ENCODE measurements at places on chromosomes 5 and 9.

DNA sequence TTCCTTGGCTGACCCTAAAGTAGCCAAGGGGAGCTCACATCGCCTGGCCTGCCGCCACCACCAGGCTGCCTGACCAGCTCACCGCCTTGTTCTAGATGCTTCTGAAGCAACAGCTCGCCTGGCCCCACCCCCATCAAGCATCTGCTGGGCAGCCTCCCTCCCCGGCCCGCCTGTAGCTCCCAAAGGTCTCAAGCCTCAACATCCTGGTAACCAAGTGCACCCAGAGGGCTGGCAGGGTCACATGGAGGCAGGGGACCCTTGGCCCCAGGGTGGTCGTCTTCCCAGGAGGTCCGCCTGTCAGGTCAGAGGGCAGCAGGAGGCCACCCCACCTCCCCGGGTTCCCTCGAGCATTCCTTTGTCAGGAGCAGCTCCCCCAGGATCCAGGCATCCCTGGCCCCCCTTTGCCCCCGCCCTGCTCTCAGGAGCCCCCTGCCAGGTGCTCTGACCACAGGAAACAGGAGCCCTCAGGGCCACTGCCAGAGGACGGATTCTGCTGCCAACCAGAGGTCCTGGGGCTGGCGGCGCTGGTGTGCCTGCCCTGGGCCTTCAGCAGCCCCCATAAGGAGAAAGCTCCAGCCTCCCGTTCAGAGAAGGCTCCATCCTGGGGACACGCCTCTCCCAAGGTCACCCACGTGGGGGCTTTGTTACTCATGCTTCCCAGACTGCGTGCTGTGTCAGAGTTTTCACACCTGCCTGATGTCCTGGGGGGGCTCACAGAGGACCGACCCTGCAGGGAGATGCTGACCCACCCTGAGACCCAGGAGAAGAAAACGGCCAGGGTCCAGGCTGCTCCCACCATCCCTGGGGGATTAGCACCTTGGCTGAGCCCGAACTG is 3.5 kb upstream of the LRRC14B start:
- no peak for DNase-seq

DNA sequence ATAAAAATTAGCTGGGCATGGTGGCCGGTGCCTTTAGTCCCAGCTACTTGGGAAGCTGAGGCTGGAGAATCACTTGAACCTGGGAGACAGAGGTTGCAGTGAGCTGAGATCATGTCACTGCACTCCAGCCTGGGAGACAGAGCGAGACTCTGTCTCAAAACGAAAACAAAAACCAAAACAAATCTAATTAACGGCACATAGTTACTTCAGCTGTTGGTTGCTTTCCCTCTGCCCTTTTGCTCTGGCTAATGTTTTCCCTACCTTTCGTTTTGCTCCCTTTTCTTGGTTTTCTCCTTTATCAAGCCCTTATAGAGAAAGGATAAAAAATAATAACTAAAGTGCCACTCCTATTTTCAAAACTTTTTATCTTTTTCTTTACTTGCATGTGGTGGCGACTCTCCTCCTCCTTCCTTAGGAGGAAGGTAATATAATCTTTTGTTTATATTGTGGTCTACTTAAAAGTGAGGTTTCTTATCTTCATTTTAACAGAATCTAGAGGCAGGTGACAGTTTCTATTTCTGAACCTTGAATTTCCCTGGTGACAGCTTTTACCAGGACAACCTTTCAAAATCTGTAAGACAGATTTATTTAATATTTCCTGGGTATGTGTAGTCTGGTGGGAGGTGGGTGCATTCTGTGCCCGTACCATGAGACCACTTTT is 125.4 kb downstream of the ARHGEF28 start:
- no peak for DNase-seq

DNA sequence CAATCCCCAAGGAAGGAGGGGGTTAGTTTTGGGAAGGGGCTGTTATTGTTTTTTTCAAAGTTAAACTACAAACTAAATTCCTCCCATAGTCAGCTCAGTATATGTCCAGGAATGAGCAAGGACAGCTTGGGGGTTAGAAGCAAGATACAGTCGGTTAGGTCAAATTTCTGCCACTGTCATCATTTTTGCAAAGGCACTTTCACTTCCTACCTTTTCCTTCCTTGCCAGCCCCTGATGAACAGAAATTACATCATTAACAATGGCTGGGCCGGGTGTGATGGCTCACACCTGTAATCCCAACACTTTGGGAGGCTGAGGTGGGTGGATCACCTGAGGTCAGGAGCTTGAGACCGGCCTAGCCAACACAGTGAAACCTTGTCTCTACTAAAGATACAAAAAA is 51.5 kb upstream of the HRH2 start:
- no peak for DNase-seq

- no peak for DNase-seq
Measured at GRCh38 chr9:28853477-28853876, 1280.2 kb upstream of the C9orf72 start.

DNA sequence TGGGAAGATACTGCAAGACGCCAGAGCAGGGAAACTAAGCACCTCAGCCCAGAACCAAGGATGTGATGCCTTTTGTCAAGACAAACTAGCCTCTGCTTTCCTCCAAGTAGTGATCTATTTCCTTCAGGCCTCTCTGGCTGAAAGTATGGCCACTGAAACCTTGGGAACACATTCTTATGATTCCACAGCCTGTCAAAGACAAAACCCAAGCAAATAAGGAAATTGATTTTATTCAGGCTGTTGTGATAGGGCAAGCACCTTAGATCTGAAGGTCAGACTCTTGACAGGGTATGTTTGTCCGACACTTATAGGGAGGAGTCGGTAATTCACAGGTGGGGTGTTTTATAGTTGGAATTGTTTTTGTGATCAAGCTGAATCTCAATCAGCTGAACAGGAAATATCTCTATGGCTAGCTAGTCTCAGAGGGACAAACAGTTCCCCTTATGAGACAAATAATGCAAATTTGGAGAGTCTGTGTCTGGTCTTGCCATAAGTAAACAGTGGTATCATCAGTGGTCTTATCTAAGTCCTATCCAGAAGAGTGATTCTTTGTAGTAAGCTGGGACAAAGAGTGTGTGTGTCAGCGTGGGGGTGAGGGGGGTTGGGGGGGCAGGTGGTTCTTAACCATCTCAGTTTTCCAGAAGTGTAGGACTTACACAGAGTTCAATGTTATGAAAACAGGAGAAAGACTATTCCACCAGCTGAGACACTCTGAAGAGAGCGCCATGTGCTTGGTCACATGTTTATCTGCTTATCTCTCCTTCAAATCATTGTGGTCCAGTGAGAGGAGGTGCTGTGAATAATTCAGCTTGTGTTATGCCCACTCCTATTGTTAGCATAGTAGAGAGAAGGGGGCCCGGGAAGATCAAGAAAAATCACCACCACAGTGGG is 6.7 kb upstream of the ZCCHC10 start:
- DNase-seq = no peak

DNA sequence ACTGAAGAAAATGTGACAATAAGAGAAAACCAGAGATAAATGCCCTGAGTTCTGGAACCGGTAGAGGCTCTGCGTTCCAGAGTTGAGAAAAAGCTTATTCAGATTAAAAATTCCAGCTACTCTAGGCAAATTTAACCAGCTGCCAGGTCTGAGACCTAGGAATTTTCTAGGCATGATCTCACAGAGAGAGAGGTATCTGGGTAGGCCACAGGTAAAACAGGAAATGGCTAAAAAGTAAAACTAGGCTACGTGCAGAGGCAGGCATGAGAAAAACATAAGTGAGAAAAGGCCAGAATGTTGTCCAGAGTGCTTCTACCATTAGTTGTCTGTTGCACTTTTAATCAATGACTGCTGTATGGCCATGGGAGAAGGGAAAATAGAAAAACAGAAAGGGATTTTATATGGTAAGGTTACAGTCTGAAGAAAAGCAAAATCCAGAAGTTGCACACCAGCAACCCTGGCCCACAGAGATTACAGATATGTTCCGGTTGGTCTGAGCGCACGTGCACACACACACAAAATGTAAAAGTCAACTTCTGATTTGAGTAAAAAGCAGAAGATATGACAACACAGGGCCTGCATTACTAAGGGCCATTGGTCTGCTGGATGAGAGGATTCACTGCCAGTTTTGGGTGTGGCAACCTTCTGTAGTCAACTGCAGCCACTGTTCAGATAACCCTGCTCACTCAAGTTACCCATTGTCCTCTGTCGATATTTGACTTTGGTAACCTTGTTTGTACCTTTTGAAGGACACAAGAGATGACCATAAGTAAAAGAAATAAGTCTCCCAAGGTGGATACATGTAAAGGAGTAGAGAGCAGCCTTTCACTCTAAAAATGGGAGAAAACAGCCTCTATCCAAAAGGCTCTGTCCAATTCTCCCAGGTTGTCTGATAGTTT is 266.0 kb downstream of the DTWD2 start:
- DNase-seq = no peak

GRCh38 chr5:53199882-53200281 is 90.3 kb upstream of the MOCS2 start:
- DNase-seq = no peak

GRCh38 chr9:84310883-84311282 is 29.7 kb downstream of the SLC28A3 start:
- no peak for DNase-seq

GRCh38 chr9:113952676-113953075 is 76.6 kb downstream of the ZNF618 start:
- no peak for DNase-seq

GRCh38 chr9:7209016-7209715 is 451.4 kb downstream of the KDM4C start:
- no peak for DNase-seq

DNA sequence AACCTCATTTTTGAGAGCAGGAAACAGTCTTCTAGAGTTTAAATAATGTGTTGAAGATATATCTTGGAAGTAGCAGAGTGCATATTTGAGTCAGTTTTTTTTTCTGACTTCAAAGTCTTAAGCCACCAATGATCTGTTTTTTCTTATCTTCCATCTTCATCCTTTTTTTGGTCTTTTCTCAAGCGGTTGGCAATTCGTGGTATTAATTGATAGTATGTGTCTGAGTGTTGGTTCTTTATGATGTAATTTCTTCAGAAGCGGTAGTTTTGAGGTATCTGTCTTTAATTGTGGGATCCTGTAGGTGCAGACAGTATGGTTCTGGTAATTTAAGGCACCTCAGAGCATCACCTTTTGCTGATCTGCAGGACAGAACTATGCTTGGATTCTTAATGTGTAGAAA is 3.9 kb downstream of the CSNK1G3 start:
- DNase-seq = no peak

DNA sequence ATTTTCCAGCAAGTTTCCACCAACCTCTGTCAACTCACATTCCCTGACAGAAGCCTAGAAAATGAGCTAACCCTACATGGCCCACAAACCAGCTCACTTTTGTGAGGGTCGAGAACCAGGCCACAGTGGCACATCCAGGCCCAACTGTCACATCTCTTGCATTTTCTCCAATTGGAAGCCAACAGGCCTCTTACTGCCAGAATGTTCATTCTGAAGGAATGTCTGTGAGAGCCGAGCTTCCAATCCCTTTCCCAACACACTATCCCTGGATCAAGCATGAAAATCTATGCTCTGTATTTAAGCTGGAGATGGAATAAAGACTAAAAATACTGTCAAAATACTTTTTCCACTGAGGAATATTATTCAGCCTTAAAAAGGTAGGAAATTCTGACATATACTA is 20.0 kb downstream of the MARCHF3 start:
- DNase-seq = no peak

DNA sequence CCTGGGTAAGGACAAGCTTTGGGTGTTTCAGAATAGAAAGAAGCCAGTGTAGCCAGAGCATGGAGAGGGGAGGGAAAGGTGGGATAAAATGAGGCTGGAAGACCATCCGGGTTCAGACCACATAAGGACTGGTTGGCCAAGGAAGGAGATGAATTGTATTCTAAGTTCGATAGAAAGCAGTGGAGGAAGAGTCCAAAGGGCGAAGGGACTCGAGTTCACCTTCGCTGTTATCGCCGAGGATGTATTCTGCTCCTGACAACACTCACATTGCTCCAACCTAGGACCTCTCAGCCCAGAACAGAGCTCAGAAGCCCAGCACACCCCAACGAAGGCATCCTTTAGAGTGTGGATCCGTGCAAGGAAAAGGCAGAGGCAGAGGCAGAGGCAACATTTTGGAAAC is 133.1 kb upstream of the EPB41L4A start:
- no peak for DNase-seq

DNA sequence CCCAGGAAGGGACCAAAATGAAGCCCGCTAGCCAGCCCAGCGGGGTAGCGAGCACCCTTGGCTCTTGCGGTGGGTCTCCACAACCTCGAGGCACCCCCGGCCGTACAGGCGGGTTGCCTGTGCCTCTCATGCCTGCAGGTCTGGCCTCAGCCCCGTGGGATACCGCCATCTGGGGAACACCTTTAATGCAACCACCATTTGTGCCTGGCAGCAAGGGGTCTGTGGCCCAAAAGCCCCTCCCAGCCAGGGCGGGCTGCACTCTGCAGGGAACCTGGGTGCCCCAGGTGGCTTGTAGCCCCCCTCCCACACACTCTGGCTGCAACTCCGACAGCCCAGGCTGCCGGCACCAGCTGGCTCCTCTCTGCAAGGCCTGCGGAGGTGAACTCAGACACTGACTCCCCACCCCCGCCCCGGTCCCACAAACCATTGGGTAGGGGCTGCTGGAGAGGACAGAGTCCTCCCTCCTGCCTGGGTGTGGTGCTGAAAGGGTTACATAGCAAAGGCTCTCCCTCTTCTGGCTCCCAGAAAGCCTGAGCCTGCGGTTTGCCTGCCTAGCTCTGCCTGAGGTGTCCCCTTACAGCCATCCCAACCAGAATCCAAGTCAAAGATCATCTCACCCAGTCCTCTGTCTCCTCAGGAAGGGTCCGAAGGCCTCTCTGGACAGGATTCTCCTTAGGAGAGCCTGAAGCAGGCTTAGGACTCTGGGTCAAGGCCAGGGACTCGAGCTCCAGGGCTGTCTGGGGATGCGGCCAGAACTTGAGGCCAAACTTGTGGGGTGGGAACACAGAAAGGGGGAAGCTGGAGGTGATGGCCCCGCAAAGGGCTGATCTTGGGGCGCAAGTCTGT is 109.4 kb downstream of the PSD2 start:
- no peak for DNase-seq

DNA sequence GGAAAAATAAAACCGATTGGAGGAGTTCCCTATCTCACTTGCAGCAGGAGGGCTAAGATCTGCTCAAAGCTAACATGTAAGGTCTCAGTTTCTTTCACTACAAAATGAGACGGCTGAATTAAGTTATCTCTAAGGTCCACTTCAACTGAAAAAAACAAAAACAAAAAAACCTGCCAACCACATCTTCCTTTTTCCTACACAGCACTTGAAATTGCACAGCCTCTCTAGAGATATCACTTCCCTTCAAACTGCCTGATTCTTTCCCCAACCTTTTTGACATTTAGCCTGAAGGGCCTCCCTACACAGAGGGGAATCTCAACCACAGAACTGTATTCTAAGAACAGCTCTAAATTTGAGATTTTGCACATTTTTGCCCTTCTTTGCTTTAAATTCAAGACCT is 227.9 kb upstream of the TARS1 start:
- no peak for DNase-seq

DNA sequence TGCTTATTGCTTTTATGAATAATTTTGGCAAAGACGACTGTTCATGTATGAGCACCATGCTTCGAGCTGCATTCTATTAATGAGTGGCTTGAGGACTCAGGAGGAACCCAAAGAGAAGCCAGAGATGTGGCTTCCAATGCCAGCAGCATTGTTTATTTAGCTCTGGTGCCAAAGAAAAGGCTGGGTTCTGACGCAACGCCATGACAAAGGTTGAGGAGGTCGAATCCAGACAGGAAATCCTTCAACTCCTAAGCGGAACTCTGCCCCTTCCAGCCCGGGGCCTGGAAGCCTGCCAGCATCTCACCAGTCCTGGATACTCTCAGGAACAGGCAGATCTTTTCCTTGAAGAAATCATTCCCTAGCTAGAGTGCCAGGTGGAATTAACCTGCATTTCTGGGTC is 104.4 kb downstream of the ARHGAP26 start:
- no peak for DNase-seq

GRCh38 chr9:124599121-124599795 is 92.1 kb upstream of the NR5A1 start:
- DNase-seq = no peak

All from left lung (tissue), 14 donors.